Liver (tissue), 10 donors: ENCODE measurements at places on chromosomes 7 and 10. TPM values are rescaled to one million over a fixed set of nuclear protein-coding genes. Genes with fewer than 3 reads are reported as not detected.

GATA3 gene
- 0.32 TPM for polyA plus RNA-seq

CTBP2 gene
- polyA plus RNA-seq, result 4.2 TPM

LLCFC1 gene
- not detected for polyA plus RNA-seq

PON1 gene
- 1,101 TPM for polyA plus RNA-seq

PDE6C gene
- not detected for polyA plus RNA-seq

ABCA13 gene
- 0.22 TPM for polyA plus RNA-seq

USP54 gene
- 1.3 TPM for polyA plus RNA-seq

ZKSCAN5 gene
- polyA plus RNA-seq, result 1.7 TPM

VAX1 gene
- polyA plus RNA-seq, result not detected

NPM3 gene
- polyA plus RNA-seq, result 15.5 TPM

CHAT gene
- not detected for polyA plus RNA-seq

LRGUK gene
- 0.15 TPM for polyA plus RNA-seq

COL1A2 gene
- polyA plus RNA-seq, result 11.5 TPM

GNGT1 gene
- polyA plus RNA-seq, result not detected

HSPA14 gene
- polyA plus RNA-seq, result 8.4 TPM
